G401 (cell line): ENCODE measurements at places on chromosomes 6 and 20. TPM values are rescaled to one million over a fixed set of nuclear protein-coding genes. Genes with fewer than 3 reads are reported as not detected.

The MYCT1 gene
- not detected in 2 replicates for total RNA-seq

The NR2E1 gene
- 0.31 TPM in 1 of 2 replicates, not detected in the other for total RNA-seq

The PLCB1 gene
- total RNA-seq, result not detected in 2 replicates

The LAMA2 gene
- not detected in 2 replicates for total RNA-seq

The LPIN3 gene
- total RNA-seq, result 10.8 and 14.6 TPM in 2 replicates

The RIPOR3 gene
- total RNA-seq, result 6.9 and 7.4 TPM in 2 replicates

The HLA-G gene
- not detected in 2 replicates for total RNA-seq
